ENCODE measurements at places on chromosomes 4 and X.

DNA sequence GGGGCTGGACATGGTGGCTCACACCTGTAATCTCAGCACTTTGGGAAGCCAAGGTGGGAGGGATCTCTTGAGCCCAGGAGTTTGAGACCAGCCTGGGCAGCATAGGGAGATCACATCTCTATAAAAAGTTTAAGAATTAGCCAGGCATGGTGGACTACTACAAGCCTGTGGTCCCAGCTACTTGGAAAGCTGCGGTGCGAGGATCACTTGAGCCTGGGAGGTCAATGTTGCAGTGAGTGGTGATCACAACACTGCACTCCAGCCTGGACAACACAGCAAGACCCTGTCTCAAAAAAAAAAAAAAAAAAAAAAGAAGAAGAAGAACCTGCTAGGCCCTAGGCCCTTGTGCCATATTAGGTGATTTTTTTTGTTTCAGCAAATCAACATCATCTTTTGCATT, 12.2 kb downstream of the SRD5A3 start:
- no peak for DNase-seq

DNA sequence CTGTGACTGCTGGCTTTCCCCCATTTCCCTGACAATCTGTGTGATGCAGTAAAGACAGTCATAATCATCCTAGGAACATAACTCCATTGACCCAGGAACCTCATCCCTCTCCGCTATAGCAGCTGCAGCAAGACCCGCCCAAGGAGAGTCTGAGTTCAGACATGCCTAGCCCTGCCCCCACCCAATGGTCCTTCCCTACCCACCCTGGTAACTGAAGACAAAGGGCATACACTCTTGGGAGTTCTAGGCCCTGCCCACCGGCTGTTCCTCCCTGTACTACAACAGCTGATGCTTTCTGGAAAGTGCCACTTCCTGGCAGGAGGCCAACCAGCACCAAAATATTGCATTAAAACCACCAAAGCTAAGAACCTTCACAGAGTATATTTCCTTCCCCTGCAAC, 1035.6 kb downstream of the C4orf33 start:
- DNase-seq, result no peak

DNA sequence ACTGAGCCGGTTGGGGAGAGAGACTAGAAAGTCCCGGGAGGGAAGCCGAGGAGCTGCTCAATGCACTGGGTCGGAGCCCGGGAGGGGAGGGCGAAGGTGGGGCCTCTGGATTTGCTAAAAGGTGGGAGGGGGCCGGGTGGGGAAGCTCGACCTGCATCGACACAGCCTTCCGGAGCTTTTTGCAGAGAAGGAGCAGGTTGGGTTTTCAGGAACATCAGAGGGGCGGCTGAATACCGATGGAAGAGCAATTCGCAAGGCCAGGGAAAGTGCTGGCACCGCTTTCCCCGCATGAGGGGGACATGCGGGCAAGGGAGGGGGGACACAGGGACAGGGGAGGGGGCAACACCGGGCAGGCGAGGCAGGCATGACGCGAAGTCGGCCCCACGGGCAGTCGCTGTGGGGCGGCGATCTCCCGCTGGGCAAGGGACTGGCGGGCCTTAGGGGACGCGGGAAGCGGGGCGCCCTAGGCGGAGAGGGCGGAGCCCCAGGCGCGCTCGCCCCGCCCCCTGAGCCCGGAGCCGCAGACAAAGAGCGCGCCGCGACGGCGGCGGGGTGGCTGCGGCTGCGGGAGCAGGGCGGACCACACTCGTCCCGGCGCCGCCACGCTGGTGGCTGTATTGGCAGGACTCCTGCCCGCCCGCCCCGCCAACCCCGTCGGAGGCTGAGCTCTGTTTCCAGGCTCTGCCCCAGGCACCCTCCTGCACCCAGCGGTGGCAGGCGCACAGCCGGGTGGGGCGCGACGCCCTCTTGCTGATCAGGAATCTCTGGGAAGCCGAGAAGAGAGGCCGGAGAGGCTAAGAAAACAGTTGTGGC, 11.6 kb downstream of the PDZD4 start:
- DNase-seq, result peak; percentile 64

GRCh38 chr4:2438822-2439718, 20.3 kb downstream of the CFAP99 start:
- no peak for DNase-seq

DNA sequence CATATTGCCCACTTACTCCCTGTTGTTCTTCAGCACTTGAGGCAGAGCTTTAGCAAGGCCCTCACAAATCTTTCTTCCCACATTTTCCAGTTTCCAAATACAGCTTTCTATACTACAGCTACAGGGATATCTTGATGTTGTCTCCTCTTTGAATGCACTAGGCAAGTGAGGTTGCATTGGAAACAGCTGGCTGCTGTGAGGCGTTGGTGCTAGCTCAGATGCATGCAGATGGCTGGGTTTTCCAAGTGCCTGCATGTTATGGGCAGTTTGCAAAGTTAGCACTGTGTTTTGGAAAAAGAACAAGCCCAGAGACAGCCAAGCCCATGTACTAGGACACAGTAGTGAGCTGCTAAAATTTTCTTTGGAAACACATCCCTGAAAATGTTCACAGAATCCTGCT, 315.1 kb upstream of the RASGEF1B start:
- DNase-seq, result no peak

DNA sequence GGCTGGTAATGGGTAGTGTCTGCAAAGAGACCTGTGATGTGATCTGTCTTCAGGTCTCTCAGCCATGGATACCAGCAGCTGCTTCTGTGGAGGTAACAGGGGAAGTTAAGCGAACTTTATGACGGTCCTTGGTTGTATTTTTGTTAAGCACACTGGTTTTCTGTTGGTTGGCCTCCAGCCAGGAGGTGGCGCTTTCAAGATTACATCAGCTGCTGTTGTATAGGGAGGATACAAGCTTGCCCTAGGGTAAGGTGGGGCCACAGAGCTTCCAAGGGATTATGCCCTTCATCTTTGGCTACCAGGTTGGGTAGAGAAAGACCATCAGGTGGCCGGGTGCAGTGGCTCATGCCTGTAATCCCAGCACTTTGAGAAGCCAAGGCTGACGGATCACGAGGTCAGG, 834.2 kb upstream of the GALNTL6 start:
- no peak for DNase-seq

DNA sequence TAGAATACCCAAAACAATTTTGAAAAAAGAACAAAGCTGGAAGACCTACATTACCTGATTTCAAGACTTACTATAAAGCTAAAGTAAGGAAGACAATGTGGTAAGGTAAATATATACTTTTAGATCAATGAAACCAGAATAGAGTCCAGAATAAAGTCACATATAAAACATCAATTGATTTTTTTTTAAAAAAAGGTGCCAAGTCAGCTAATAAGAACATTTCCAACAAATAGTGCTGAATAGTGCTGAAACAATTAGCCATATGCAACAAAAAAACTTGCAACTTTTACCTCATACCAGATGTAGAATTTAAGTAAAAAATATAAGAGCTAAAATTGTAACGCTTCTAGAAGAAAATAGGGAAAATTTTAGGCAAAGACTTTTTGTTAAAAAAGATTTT, 73.0 kb upstream of the PDHA1 start:
- DNase-seq, result no peak

- no peak for DNase-seq
Observed at GRCh38 chr4:129623233-129623875, 527.4 kb downstream of the C4orf33 start.

- DNase-seq, result no peak
Observed at GRCh38 chr4:42570221-42570620, 86.7 kb downstream of the ATP8A1 start.

- DNase-seq, result no peak
Observed at GRCh38 chr4:15683143-15683495, 1.5 kb downstream of the FAM200B start.

DNA sequence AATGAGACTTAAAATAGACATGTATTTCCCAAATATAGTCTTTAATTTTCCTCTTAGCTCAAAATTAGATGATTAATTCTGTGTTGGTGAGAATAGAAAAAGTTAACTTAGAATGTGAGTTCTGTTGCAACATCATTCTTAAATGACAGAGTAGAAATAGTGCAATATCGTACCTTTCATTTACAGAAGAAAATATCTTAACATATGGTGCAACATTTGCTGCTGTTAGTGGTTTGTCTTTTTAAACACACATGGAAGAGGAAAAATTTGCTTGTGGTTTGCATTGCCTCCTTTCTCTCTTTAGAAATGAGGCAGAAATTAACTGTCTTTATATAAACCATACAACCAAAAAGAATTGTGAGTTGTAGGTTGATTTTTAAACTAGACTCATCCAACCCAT, 39.3 kb upstream of the FHDC1 start:
- no peak for DNase-seq

GRCh38 chrX:20471483-20471882, 204.8 kb upstream of the RPS6KA3 start:
- no peak for DNase-seq

- no peak for DNase-seq
Observed at GRCh38 chr4:174505892-174506291, 16.4 kb downstream of the HPGD start.

- no peak for DNase-seq
Observed at GRCh38 chr4:169225812-169226211, 44.9 kb downstream of the SH3RF1 start.

DNA sequence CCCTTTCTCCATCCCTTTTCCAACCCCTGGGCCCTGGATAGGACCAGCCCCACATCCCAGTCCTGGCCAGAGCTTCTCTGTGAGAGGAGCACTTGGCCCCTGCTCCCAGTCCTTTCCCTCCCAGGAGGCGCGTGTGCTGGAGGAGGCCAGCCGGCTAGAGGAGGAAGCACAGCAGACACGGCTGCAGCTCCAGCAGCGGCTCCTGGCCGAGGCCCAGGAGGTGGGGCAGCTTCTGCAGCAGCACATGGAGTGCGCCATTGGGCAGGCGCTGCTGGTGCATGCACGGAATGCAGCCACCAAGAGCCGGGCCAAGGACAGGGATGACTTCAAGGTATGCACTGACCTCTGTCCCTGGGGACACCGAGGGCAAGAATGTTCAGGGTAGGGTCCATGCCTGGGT, 87.5 kb downstream of the EVC start:
- DNase-seq, result no peak

- peak; percentile 32 for DNase-seq
Observed at GRCh38 chr4:147518846-147519767, 38.2 kb downstream of the EDNRA start.

- DNase-seq, result peak; percentile 22
Observed at GRCh38 chr4:26288355-26288909, 32.4 kb upstream of the RBPJ start.

DNA sequence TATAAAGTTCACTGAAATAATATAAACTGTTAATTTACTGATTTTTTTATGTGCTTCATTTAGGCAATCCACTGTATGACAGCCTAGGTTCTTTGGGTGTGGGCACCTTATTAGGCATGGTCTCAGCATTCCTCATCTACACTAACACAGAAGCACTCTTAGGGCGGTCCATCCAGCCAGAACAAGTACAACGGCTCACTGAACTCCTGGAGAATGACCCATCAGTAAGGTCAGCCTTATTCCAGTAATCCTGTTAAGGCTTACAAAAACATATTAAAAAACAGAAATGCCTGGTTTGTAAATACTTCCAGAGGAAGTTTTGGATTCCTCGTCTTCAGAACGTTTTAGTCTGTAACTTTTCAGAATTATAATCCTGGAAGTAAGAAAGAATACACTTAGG, 80.1 kb downstream of the SLC30A9 start:
- DNase-seq, result no peak

DNA sequence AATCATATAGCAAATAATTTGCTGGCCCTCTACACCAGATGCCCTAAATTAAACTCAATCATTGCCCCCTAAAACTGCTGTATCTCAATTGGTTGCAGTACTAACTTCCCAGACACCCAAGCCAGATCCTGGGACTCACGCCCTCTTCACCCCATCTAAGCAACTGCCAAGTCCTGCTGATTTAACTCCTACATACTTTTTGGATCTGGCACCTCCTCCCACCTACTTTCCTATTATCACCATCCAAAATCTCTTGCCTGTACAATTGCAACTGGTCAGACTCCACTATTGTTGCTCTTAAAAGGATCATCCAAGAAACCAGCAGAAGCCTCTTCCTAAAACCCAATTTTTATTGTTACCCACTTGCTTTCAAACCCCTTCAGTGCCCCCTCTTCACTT, 4.7 kb upstream of the HSD17B10 start:
- DNase-seq, result no peak

GRCh38 chrX:30888526-30889146, 418 bp downstream of the TAB3 start:
- DNase-seq, result no peak

DNA sequence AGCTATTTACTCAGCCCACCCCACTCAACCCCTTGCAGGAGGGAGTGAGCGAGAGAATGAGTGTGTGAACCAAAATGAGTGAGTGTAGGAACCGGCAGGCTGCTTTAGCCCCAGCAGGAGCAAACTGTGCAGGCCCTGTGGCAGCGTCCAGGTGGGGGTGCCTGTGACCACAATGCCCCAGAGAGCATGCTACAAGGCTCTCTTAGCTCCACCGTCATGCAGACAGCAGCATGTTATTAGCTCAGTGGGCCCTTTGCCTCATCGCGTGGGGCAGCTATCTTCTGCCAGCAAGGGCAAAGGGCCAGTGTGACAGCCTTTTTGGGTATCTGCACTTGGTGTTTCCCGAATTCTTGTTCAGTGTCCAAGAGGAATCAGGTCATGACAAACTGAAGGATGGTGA, 271.3 kb downstream of the GPM6A start:
- DNase-seq, result no peak

GRCh38 chrX:13162772-13163410, 118.5 kb upstream of the FAM9C start:
- no peak for DNase-seq

- DNase-seq, result no peak
Observed at GRCh38 chr4:123246085-123246484, 150.5 kb upstream of the SPRY1 start.

GRCh38 chr4:169758401-169758962, 738 bp upstream of the HPF1 start:
- DNase-seq, result no peak

- no peak for DNase-seq
Observed at GRCh38 chr4:26141051-26141721, 179.6 kb upstream of the RBPJ start.

DNA sequence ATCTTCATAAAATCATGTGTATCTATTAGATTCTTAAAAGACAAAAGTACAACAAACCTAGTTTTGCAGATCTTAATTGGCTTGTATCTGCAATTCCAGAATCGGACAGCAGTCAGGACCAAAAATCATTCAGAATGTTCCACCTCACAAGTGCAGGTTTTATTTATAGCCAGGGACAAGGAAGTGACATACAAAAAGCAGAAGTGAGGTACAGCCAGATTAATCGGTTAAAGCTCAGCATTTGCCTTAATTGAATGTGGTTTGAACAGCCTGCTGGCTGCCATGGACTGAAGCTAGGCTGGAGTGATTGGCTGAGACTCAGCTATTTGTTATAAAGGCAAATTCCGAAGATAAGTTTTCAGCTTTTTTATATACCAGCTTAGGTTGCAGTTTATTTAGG, 932.6 kb downstream of the C4orf33 start:
- peak; percentile 13 for DNase-seq

All from B cell (primary cell).